ENCODE measurements at places on chromosomes 6 and 20. TPM values are rescaled to one million over a fixed set of nuclear protein-coding genes. Genes with fewer than 3 reads are reported as not detected.

GRCh38 chr6:150391890-150392289 lies 23.1 kb downstream of the IYD start:
- no peak for DNase-seq

The SLC29A1 gene
- total RNA-seq: 15.3 TPM

DNA sequence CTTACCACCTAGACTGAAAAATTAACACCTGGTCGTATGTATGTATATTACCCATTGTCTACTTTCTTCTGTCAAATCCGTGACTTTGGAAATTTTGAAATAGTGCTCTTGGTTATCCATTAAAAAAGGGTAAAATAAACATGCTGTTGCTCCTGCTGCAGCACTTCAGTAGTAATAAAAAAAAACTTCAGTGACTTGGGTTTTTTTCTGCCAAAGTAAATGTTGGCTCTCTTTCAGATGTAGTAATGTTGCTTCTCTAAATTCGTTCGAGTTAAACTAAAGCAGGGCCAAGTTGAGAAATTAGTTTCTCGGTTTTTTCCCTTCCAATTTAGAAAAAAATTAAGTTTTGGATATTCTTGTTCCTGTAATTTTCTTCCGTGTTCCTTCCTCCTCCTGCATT lies 34.2 kb downstream of the JARID2 start:
- peak; percentile 75 for DNase-seq

The OR12D2 gene
- total RNA-seq: 0.52 TPM

- DNase-seq: no peak
These were observed 16.1 kb downstream of the CDK19 start for GRCh38 chr6:110799189-110799588.

DNA sequence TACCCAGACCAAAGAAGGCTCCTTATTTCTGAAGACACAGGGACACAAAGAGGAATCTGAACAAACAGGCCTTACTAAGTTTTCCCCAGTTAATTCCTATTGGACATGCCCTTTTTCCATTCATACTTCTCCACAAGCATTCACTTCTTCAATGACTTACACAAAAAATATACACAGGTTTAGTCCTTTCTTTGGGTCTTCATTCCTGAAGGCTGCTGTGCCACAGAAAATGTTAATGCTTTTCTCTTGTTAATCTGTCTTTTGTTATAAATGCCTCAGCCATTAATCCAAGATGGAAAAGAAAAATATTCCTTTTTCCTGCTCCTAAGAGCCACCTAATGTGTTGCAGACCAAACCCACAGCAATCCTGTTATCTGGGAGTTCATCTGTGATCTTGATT lies 71.2 kb downstream of the QRSL1 start:
- DNase-seq: no peak

DNA sequence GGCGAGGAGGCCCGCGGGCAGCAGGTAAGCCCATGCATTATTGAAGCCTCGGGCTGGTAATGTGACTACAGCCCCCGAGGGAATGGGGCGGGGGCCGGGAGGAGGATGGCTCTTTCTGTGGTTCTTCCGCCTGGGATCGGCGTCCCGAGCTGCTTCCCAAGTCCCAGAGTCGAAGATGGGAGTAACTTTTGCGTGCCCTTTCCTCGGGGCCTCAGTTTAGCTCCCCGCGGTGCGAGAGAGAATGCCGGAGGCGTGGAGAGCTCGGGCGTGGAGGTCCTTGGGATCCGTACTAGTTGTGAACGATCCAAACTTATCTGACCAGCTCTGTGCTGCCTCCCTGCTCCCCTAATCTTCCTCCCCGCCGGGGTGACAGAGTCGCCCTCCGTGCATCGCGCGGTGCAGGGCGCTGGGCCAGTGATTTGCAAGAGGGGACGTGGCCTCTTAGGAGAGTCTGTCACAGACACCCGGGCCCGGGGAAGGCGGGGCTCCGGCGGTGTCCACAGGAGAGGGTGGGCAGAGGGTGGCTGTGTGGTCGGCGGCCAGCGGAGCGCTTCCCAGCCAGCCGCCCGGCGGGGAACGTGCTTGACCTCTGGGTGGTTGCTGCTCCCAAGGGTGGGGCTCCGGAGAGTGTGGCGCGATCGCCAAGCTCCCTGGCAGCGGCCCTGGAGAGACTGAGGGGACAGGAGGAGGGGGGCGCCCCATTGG lies 815 bp downstream of the UTRN start:
- peak; percentile 13 for DNase-seq

DNA sequence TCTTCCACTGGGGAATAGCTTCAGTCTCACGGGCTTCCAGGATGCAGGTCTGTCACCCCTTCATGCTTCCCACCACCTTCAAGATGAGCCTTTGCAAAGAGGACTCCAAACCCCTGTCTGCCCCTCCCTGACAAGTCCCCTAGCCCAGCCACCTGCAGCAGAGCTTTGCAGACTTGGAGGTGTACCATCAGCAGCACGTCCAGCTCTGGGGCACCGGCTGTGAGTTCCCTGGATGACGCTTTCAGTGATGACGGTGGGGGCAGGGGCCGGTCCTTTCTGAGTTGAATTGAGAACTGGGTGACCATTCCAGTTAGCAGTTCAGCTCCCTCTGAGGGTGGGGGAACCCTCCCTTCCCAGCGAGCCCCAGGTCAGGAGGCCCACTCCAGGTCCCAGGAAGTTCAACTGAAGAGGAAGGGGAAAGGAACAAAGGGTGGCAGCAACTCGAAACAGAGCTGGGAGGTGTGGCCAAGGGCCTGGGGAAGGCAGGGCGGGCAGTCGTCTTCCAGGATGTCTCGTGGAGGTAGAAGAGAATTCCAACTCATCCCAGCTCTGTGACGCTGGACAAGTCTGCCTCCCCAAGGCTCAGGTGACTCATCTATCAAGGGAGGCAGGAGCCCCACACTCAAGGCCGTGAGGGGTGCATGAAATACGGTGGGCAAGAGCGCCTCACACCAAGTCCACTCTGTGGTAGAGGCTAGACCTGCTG lies 86.0 kb downstream of the PTPN1 start:
- DNase-seq: peak; percentile 37

- DNase-seq: no peak
These were observed 12.6 kb downstream of the ZC3H12D start for GRCh38 chr6:149472241-149472640.

DNA sequence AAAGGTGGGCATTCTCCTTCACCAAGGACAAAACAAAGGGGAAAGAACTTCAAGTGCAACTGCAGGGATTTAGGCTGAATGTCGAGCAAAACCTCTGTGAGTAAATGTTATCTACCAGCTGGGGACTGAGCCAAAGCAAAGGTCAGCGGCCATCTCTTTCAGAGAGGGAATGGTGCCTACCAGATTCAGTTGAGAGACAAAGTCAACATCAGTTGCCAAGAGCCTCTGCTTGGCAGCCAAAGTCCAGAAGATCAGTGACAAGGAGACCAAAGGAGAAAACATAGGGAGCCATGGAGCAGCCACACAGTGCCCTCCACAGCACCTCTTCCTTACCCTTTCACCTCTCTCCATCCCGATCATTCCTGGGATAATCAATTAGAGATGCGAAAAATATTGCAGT lies 472.5 kb downstream of the KIF16B start:
- no peak for DNase-seq

DNA sequence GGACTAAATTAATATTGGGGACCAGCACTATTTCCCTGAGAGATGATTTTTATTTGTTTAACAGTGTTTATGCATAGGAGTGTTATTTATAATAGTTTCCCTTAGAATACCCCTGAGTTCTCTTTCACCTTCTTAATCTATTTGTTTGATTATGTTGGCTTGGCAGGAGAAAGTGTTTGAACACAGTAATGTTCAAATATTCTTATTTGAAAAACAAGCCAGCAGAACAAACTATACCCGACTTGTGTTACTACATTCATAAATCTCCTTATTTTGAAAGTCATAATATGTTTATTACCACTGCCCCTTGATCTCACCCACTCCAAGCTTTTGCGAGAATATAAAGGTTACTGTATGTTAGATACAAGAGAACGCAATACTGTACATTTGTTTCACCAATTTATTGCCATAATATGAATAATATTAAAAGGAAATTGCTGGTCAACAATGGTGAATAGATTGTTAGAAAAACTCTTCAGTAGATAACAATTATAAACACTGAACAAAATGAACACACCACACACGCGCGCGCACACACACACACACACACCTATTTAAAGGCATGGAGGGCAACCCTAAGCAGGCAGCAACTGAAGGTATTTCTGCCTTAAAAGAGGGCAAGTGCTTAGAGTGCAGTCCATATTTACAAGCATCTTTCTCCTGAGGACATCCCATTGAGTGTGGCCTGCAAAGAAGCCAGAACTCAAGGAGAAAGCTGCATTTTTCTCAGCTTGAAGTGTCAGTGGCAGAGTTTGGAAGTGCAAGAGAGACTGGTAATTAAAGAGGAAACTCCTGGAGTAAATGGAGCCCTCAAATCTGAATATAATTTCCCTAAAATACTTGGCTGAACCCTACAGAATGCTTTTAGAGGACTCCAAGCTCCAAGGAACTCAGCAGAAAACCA lies 279.4 kb upstream of the MAN1A1 start:
- DNase-seq: no peak

GRCh38 chr6:147618927-147619326 lies 110.4 kb downstream of the SAMD5 start:
- no peak for DNase-seq

DNA sequence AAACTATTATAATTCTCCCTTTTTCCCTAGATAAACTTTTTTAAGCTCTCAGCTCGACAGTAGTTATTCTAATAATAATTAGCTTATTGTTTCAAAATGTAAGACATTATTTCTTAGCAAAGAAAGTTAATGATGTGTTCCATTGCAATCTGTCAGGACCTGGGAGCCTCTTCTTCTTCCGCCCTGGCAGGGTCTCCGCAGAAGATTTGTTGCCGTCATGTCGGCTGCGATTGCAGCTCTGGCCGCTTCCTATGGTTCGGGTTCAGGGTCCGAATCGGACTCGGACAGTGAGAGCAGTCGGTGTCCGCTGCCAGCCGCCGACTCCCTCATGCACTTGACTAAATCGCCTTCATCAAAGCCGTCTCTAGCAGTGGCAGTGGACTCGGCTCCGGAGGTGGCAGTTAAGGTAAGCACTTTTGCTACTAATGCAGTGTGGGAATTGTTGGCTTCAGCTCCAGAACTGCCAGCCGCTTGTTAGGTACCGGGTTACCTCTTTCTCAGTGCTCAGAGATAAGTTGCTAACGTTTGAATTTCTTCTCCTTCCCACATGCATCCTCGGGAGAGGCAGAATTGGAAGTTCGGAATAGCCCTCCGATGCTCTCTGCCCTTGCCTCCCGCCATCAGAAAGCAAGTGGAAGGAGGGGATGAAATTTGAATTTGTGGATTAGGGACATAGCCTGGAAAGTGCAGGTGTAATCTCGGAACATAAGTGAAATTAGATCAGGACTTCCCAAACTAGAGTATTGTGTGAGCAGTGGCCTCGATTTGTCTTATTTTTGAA lies at the start of gene CDC40:
Gene CDC40 (plus strand): TSS at position 200 of the 781 bp plus-strand sequence. CDS start 18 bp downstream, at position 218.
- no peak for DNase-seq

GRCh38 chr6:53896196-53896595 lies 101.4 kb downstream of the LRRC1 start:
- peak; percentile 87 for DNase-seq

DNA sequence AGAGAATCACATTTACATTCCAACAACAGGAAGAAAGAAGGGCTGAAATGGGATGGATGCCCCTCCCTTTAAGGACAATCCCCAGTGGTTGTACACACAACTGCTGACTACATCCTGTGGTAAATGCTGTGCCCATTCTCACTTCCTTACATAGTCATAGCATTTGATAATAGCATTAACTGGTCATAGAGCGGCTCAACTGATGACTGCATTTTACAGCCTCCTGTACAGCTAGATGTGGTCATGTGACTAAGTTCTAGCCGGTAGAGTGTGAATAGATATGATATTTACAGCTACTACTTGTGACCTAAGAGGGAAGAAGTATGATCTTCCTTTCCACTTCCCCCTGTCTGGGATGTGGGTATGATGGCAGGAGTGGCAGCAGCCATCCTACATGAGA lies 24.7 kb downstream of the KCNK17 start:
- DNase-seq: no peak

DNA sequence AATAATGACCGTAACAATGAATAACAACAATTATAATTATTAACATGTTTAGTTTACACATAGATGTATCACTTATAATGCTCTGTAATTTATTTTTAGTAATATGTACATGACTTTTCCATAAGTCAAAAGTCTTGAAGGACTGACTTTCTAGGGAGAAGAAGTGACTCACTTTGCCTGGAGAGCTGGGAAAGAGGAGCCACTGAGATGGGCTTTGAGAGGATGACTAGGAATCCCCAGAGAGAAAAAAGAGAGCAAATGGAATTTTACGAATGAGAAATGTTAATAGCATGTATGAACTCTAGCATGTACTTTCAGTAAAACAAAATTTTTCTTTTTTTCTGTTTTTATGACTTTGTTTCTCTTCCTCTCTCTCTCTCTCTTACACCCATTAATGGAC lies 67.8 kb upstream of the RALY start:
- DNase-seq: no peak

The HCRTR2 gene
- total RNA-seq: not detected

GRCh38 chr20:43293068-43293786 lies 103.5 kb upstream of the PTPRT start:
- no peak for DNase-seq

DNA sequence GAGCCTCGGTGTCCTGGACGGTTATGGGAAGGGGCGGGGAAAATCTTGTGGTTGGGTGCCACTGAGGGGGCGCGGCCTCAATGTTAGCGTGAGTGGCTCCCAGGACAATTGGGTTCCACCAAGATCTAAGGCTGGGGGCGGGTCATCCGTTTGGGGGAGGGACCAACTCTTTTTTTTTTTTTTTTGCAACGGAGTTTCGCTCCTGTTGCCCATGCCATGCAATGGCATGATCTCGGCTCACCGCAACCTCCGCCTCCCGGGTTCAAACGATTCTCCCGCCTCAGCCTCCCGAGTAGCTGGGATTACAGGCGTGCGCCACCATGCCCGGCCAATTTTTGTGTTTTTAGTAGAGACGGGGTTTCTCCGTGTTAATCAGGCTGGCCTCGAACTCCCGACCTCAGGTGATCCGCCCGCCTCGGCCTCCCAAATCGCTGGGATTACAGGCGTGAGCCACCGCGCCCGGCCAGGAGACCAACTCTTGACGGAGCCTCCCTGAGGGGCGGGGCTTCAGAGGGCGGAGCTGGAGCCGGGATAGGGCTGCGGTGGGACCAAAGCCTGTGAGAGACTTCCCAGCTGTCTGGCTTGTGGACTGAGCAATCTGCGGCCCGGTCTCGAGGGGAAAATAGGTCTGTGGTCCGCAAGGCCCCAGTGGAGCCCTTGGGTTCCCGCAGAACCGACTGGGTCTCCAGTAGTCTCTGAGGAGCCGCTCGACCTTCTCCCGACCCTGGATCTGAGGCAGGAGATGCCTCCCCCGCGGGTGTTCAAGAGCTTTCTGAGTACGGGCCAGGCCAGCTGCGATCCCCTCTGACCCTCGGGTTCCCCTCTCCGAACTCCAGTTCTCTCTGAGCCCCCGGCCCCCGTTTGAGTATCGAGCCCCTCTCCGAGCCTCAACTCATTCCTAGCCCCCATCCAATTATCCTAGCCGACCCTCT lies 1.1 kb downstream of the SPAG4 start:
- DNase-seq: peak; percentile 99
